ENCODE measurements at places on chromosomes 11 and 22.

DNA sequence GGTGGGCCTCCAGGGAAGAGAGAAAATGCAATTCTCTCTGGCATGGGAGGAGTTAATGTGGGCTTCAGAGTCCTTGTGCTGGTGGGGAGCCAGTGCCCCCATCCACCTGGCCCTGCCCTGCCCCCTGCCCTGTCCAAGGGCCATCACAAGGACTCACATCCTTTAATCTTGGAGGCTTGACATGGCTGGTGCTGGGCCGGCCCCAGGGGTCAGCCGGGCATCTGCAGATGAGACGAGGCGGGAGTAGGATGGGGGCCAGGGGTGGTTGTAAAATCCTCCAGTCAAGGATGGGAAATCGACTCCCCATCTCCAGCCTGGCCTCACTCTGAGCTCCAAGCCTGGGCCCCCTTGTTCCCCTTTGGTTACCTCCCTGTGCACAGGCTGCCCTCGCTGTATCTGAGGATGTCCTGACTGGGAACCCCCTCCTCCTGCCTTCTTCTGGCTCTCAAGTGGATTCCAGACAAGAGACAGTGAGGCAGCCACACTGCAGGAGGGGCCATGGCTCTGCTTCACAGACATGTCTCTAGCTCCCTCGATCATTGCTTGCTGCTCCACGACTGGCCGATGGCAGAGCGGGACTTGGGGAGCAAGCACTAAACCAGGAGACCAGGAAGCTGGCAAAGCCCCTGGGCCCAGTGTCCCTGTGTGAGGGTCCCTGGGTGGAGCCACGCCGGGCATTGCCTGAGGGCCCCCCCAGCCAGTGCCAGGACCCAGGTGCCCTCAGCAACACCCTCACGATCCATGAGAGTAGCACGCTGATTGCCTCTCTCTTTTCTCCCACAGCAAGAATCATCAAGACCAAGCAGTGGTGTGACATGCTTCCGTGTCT, 1120.5 kb downstream of the BRD1 start:
- DNase-seq: no peak

DNA sequence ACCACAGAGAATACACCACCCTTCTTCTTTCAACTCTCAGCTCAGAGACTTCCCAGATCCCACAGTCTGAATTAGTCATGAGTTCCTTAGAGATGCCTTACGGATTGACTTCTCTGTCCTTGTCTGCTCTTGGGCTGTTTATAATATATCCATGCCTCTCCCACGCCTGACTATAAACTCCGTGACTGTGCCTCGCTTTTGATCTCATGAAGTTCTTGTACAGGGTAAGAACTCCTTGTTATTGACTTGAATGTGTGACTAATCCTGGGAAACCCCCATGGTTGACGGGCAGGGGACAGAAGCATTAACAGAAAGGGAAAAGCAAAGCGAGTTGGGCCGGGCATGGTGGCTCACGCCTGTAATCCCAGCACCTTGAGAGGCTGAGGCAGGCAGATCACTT, 62.4 kb upstream of the POU2AF1 start:
- no peak for DNase-seq

DNA sequence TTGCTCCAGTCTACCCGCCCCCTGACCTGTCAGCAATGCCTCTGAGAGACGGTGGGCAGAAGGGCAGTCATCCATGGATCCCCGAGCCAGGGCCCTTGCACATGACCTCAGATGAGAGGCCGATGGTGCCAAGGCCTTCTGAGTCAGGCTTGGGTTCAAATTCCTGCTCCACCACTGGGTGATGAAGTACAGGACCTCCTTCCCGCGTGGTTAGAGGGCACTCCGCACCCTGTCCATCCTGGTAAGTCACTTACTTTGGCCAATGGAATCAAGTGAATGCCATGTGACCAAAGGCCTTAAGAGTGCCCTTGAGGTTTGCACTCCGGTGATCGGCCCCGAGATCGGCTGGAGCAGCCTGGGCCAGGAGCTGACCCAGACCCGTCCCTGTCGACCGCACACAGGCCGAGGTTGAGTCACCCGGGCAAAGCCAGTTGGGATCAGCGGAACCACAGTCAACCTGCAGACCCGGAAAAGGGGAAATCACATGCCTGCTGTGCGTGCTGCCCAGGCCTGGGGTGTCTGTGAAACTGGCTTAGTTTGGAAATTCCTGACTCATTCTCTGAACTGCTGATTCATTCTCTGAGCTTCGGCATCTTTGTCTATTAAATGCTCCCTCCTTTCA, 48.9 kb downstream of the RTL6 start:
- DNase-seq: no peak

- DNase-seq: no peak
Observed at GRCh38 chr11:119942583-119943297, 195.2 kb downstream of the TRIM29 start.

DNA sequence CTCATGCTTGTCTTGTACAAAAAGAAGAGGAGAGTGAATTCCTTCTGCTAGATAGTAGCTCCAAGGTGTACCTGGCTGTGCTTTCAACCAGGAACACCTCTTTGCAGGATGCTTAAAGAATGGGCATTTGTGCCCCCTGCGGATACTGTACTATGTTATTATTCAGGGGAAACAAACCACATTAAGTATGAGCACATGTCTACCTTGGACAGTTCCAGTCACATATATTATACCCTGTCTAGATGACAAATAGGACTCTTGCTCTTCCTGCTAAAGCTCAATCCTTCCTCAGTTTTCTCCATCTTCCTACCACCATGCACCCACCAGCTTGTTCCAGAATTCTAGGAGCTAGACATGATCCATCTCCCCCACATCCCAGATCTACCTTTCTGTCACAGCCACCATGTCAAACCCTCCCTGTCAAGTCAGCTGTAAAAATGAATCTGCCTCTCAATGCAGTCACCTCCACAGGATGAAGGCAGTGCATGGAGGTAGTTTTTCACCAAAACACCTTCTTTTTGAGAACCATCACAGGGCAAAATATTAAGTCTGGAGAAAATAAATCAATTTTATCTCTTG, 337.4 kb downstream of the LARGE1 start:
- no peak for DNase-seq

GRCh38 chr11:99271527-99271926, 250.8 kb downstream of the CNTN5 start:
- no peak for DNase-seq

DNA sequence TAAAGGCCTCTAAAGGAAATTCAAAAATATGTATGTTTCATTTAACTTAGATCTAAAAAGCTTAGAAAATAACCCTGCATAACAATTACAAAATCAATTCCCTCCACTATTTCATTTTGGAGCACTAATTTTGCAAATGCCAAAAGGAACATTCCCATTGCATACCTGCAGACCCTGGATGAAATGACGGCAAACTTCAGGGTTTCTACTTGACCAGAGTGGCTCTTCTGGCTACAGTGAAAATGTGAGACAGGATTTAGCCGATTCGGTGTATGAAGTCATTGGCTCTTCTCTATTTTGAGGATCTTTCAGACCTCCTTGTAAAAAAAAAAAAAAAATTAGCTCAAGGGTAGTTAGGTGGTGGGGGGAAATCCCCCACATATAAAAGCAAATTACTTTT, 44.1 kb downstream of the PAX6 start:
- DNase-seq: no peak

- DNase-seq: no peak
Observed at GRCh38 chr11:107731941-107732688, 20.3 kb upstream of the SLN start.

DNA sequence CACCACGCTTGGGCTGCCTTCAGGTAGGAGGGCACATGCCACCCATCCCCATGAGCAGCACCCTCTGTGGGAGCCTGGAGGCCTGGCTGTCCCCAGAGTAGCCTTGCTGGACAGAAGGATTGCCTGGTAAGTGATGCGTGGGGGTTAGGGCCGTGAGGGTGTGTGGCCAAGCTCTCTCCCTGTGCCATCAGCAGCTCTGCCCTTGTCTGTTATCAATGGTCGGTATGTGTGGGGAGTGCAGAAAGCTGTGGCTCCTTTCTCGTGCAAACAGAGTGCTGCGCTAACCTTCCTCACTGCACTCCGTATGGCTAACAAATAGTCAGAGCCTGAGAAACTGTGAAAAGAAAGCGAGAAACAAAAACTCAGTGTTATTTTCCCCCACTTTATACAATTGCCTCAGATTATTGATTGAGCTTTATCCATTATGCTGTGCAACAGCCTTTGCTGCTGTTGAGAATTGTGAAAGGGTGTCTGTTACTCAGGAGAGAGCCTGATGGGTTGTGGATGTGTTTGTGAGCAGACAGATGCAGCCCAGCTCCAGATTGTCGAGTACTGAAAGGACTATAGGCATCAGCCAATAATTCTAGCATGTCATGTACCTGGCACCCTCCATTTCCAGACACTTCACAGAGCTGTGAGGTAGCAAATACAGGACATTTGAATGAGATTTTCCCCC, 432.2 kb downstream of the NTM start:
- no peak for DNase-seq

GRCh38 chr11:47328449-47329390, 23.8 kb downstream of the MYBPC3 start:
- peak; percentile 6 for DNase-seq

DNA sequence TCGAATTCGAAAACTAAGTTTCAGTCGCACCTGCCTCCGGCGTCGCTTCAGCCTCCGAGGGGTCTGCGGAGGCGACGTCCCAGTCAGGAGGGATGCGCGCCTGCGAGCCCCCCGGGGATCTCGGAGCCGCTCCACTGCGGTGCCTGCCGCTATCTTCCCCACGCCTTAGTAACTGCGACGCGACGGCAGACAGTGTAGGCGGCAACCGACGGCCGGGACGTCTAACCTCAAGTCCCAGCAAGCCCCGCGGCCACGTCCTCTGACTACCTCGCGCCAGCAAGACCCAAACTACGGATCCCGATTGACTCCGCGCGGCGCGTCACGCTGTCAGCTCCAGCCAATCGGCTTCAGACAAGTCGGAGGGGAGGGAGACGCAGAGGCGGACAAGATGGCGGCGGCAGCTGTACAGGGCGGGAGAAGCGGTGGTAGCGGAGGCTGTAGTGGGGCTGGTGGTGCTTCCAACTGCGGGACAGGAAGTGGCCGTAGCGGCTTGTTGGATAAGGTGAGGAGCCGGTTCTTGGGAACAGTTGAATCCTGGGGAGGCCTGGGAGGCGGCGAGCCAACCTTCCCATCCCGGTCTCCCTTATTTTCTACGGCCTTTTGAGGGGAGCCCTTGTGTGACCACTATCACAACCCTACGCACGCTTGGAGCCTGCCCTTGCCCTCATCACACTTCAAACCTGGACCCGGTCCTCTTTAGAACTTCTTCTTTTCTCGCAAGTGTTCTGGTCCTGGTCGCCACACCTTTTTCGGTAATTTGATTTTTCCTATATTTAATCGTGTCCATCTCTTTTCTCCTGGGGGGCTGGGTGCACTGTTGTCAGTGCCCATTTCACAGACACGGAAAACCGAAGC, at the start of the genes SPCS2 and XRRA1:
SPCS2 (plus strand) TSS at position 369 of the 855 bp plus-strand sequence; CDS start at position 389, 20 bp downstream.
XRRA1 (minus strand) TSS at position 194 of the 855 bp plus-strand sequence. CDS start 8,213 bp downstream, outside the sequence.
- peak; percentile 98 for DNase-seq

Data from nucleus accumbens (tissue), 56 donors.